ENCODE measurements at places on chromosomes 6 and 20.

DNA sequence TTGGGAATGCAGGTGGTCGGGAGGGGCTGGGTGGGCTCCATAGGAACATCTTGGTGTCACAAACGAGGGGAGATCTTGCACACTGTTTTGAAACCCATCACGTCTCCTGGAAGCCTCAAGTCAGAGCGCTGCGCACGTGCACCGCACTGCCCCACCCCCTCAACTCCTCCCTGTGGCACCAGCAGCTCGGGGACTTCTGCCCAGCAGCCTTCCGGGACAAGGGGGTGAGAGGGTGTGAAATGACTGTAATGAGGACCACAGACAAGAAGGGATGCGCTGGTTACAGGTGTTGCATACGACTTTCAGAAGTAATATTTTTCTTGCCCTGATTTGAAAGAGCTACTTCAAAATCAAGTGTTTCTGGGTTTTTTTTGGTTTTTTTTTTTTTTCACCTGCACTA, 60.3 kb downstream of the FOXC1 start:
- DNase-seq: no peak

GRCh38 chr6:136511397-136511796, 38.8 kb downstream of the MAP7 start:
- DNase-seq: no peak

- DNase-seq: no peak
These were observed 4.1 kb upstream of the ZNFX1 start for GRCh38 chr20:49281913-49282467.

DNA sequence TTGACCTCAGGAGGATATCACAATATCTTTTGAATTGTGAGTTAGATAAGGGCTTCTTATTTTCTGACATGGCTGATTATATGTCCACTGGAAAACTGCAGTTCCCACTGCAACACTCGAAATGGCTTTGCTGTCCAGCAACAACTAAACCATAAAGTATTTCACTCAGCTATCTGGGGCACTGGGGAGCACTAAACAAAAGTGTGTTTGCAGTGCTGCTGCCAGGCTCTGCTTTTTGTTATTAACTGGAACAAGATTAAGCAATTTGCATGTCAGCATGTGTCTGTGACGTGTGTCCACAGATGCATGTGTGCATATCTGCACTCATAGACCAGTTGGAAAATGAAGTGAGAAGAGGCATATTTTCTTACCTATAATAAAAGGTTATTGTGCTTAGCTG, 107.8 kb upstream of the CCN2 start:
- no peak for DNase-seq

GRCh38 chr6:148967011-148967520, 220.2 kb downstream of the UST start:
- no peak for DNase-seq

- no peak for DNase-seq
These were observed 114.7 kb downstream of the THEMIS start for GRCh38 chr6:127786109-127786508.

DNA sequence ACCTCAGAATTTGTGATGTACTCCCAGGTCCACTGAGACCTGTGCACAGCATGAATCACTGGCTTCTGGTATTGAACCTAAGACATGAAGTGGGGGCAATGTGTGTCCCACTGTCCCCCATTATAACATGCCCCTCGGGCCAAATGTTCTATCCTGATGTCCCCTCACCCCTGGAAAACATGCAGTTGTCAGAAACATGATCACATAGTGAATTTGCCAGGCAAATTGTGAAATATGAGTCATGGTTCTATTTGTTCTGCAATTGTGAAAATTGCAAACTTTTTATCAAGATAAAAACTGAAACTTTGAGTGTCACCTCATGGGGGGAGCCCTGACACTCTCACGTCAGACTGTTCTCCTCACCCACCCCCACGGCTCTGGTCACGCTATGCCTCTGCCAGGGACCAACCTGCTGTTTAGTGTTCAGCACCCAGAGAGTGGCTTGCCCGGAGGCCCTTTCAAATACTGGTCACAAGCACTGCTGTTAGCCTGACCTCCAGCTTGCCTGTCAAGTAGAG, 305.3 kb downstream of the CLIC5 start:
- peak; percentile 75 for DNase-seq

- no peak for DNase-seq
These were observed 60.4 kb downstream of the SLC22A3 start for GRCh38 chr6:160408528-160408927.

DNA sequence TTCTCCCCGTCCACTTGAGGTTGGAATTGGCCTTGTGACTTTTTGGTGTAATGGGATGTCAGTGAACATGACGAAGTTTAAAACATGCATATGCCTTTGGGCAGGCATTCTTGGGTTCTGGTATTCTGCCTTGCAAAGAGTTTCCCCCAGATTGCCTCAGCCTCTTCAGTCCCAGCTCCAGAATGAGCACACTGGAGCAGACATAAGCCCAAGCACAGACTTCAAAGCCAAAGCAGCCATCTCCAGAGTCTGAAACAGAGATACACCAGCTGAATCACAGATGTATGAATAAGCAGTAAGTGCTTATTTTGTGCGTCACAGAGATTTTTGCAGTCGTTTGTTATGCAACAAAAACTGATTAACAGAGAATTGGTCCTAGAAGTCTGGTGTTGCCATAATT, 546.0 kb downstream of the FRK start:
- DNase-seq: no peak

GRCh38 chr6:52982680-52983079, 12.4 kb downstream of the GSTA4 start:
- DNase-seq: no peak

GRCh38 chr6:314377-314776, 22.1 kb downstream of the DUSP22 start:
- DNase-seq: no peak

GRCh38 chr6:98924647-98925046, 23.1 kb downstream of the FBXL4 start:
- no peak for DNase-seq

DNA sequence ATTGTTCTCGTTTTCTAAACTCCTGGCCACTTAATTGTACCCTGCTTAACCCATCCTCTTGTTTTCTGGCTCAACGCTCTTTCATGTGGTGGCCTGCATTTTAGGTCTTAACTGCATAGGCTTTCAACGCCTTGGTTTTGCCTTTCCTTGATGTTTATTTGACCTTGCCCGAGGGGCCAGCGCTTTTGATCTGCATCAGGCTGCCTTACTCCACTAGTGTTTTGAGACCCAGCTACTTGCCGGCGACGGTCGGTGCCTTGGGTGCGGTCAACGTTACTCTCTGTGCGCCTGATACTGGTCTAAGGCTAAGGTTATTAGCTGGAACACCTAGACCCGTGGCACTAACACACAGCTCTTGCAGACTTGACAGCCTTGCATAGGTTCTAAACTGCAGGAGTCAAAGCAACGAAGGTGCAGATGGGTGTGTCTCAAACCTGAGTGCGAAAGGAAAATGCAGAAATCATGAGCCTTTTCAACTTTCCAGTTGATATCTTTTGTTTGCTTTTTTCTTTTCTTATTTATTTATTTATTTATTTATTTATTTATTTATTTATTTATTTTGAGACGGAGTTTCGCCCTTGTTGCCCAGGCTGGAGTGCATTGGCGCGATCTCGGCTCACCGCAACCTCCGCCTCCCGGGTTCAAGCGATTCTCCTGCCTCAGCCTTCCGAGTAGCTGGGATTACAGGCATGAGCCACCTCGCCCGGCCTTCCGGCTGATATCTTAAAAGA, 138.8 kb downstream of the HFE start:
- DNase-seq: no peak

- no peak for DNase-seq
These were observed 93.7 kb downstream of the PSMB1 start for GRCh38 chr6:170459451-170459850.

- no peak for DNase-seq
These were observed 21.6 kb downstream of the ZNFX1 start for GRCh38 chr20:49256261-49256660.

DNA sequence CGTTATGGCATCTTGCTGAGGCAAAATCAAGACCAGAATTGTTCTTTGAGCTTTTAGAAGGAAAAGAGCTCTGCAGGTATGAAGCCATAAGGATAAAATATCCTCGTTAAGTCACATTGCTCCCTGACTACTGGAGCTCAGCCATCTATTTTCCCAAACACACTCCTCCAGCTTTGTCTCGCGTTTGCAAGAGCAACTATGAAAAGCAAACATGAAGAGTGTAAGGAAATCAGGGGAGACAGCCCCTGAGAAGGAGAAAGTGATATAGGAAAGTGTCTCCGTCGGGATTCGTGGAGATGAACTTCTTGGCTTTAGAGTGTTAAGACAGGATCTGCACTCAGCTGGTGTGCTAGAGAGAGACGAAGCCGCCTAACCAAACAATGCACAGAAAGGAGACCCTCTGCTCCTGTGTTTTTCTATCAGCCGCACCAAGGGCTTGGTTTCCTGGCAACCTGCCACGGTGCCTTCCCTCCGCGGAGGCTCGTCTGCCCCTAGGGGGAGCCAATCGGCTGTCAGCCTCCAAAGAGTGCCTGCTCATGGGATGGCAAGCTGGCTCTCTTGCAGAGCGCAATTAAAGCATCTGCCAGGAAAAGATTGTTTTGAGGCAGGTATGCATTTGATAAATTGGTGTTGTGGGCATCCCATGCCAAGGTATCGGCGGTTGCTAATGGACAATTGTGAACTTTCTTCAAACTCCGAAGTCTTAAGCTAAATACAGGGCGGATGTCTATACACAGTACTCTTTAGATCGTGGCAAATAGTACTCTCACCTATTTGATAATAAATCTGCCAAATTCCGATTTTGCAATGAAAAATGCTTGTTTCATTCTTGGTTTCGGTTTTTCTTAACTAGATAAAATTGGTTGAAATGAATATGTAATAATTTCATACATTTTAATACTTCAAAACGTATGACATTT, 603.2 kb downstream of the RNF144B start:
- no peak for DNase-seq

GRCh38 chr6:133644548-133644891, 244.4 kb upstream of the TCF21 start:
- no peak for DNase-seq

- DNase-seq: no peak
These were observed 10.3 kb upstream of the VAPB start for GRCh38 chr20:58378704-58379103.

DNA sequence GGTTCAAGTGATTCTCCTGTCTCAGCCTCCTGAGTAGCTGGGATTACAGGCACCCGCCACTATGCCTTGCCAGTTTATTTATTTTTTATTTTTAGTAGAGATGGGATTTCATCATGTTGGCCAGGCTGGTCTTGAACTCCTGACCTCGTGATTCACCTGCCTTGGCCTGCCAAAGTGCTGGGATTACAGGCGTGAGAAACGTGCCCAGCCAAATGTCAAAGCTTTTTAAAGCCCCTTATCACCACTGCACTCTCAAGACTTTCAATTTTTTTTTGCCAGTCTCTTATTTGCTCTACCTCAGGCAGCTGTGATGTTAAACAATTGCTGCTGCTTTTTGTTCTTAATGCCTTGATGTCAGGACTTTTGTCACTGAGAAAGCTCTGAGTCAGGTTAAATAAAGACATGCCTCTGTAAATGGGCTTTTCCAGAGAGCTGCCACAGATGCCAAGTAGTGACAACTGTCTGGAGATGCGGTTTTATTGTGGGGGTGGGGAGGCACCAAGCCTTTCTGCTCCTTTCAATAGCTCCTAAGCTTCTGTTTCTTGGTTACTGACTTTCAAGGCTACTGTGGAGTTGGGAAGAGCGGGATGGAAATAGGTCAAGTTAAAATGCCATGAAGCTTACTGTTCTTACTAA, 29.2 kb downstream of the RSPH3 start:
- DNase-seq: no peak

DNA sequence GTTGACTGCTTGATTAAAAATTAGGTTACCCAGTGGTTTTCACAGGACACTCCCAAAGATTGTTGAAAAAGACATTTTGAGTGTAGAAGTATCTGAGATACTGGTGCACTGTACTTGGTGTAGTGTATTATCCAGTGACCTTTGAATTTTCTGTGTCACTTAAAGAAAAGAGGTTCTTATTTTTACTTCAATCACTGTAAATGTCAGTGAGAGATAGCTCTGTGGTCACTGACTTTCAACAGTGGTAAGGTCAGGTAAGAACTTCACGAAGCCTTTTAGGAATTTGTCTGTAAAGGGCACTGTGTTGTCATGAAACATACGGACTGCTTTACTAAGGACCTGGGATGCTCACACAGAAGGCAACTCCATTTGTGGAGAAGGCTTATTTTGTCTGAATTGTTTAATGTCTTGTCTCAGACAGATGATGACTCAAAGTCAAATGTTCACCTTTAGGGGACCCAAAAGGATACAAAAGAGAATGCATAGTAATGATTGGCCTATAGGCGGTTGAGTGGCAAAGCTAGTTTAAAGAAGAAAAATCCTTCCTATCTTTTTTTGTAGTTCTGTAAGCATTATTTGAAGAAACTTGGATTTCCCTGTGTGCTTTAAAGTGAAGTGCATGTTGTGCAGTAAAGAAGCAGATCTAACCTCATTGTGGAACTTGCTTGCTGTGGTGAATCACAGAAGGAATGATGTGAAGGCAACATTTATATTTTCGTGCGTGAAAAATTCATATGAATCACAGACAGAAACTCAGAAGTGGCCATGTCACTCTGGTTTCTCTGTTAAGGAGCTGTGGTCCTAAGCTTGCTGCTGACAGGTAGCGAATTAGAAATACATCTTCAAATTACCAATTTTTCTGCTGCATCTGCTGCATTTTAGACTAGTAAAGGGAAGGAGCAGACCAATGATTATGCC, 47.3 kb downstream of the ZFAND3 start:
- no peak for DNase-seq

DNA sequence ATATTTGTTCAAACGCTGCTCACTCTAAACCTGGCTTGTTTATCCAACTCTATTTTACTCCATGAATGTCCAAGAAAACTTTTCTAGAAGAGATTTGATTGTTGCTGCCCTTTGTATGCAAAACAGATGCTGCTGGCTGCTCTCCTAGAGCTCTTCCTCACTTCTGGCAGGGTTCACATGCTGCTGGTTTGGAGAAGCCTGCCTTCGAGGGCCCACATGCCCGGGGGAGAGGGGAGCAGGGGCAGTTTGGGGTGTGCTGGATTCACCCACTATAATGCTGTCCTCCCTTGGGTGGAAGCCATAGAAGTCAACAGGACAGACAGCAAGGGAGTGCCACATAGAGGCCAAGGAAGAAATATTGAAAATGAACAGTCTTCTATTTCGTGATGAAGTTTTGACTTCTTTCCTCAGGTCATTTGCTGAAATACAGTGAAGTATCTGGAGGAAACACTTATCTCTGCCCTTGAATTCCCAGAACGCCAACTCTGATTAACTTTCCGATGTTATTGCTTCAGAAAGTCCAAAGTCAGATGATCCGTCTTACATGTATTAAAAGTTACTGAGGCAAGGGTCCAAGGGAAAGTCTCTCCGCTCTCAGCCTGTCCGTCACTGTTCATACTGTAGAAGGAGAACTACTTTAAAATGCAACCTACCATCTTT, 32.4 kb downstream of the LY86 start:
- DNase-seq: no peak

GRCh38 chr6:166036316-166037095, 131.1 kb downstream of the TBXT start:
- DNase-seq: no peak

DNA sequence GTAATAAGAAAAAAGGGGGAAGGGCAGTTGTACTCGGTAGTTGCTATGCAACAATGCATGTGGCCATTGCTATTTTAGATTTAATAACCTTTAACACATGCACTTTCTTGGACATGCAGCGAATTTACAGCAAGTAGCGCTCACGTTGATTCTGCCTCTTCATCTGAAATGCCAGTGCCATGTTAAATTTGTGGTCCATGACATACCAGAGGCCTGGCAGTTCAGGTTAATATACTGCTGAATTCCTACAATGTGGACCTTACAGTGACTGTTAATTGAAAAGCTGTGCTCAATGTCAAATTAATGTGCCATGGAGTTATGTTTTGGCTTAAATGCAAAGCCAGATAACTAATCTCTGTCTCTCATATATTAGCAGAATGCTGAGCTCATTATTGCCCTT, 699.7 kb downstream of the DOK5 start:
- DNase-seq: no peak

- DNase-seq: no peak
These were observed 118.8 kb upstream of the MAFB start for GRCh38 chr20:40807821-40808170.
